Body of pancreas (tissue), 4 donors: ENCODE measurements at places on chromosomes 5 and 9.
A peak's percentile ranks its signal among the peaks of the same experiment; 100 is the strongest.

- DNase-seq, result no peak
- H3K4me1 ChIP-seq, result no peaks in the 10 kb centered on the region
- H3K27me3 ChIP-seq, result no peaks in the 10 kb centered on the region
Measured at GRCh38 chr5:97501286-97501964, 318.4 kb upstream of the RIOK2 start.

DNA sequence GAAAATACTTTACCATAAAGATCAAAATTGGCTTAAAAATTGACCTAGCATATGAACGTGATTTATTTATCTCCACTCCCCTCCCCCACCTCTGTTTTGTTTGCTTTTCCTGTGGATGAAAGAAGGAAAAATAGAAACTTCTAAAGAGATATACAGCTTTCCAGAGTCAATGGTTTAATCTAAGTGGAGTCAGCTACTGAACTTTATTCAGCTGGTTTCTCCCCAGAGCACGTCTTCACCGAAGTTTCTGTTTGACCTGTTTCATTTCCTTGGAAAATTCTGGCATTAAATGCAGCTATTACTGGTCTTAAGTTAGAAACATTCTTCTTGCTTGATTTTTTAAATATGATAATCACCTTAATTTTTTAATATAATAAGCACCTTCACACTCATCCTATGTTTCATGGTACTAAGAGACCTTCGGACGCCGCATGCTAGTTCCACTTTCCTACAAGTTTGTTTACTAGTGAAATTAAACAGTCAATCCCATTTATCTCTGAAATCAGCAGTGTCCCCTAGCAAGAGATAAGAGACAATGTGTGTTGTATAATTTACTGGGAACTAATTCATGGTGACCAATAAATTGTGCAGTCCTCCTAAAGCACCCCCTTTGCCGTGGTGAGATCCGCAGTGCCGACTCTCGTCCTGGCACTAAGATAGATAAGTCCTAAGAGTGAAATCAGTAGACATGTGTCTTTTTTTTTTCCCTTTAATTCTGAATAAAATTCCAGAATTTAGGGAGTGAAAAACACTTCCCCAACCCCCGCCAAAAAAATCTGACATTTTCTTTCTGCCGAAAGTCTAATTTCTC, 89.9 kb downstream of the ARL15 start:
- H3K4me1 ChIP-seq, result no peaks in the 10 kb centered on the region
- H3K27ac ChIP-seq, result no peak overlapping the region
- H3K36me3 ChIP-seq, result no peaks in the 10 kb centered on the region
- H3K4me3 ChIP-seq, result no peak overlapping the region
- no peak for DNase-seq

- peak overlapping the region; percentile 11 for H3K27ac ChIP-seq
- no peaks in the 10 kb centered on the region for H3K36me3 ChIP-seq
- H3K4me1 ChIP-seq, result peaks cover 18% of the 10 kb centered on the region
- H3K27me3 ChIP-seq, result no peaks in the 10 kb centered on the region
- no peak for DNase-seq
- H3K4me3 ChIP-seq, result no peak overlapping the region
Measured at GRCh38 chr5:39670955-39671354, 246.2 kb upstream of the DAB2 start.

GRCh38 chr9:81814401-81814793, 113.8 kb upstream of the SPATA31D4 start:
- H3K4me1 ChIP-seq, result peaks cover 17% of the 10 kb centered on the region
- peak overlapping the region; percentile 37 for H3K27ac ChIP-seq
- no peak overlapping the region for H3K4me3 ChIP-seq
- no peak for DNase-seq
- no peaks in the 10 kb centered on the region for H3K27me3 ChIP-seq
- no peaks in the 10 kb centered on the region for H3K36me3 ChIP-seq

- no peaks in the 10 kb centered on the region for H3K27me3 ChIP-seq
- H3K36me3 ChIP-seq, result no peaks in the 10 kb centered on the region
- DNase-seq, result no peak
Measured at GRCh38 chr5:138654281-138654867, 79.2 kb upstream of the HSPA9 start.

GRCh38 chr9:86517475-86517874, 163.3 kb upstream of the TUT7 start:
- H3K4me1 ChIP-seq, result peaks cover 10% of the 10 kb centered on the region
- DNase-seq, result no peak
- H3K27me3 ChIP-seq, result no peaks in the 10 kb centered on the region

DNA sequence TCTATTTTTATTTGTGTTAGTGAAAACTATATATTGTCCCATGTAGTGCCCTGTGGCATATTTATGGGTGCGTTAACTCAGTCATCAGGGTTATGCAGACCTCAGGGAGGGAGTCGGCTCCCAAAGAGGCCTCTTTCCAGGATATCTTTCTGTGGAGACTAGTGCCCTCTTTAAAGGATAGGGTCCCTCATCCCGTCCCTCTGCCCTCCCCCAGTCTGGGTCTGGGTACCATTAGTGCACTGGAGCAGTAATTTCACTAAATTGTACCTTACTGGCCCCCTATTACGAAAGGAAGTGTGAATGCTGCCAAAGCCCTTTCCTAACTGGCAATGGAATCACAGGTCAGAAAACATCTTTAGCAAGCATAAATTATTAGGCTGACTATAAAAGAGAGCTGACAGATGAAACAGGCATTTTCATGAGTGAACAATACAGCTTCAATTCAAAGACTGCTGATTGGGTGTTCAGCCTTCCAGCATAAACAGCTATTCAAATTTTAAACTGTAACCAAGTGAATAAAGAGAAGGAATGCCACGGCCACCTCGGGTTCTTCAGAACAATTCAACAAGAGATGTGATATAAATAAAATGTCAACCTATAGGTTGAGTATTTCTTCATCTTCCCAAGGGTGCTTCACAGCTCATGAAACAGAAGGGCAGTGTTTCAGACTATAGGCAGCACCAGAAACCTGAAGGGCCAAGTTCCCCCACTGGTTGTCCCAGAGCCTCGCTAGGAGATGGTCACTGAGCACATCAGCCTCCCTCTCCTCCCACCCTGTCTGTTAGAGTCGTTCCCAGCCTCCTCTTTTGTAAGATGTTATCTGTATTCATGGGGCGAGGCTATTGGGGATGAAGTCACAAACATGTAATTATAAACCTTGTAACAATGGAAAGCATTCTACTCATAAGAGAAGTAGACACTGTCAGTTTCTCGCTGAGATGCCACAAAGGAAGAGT, 318.7 kb downstream of the TMEM161B start:
- no peak overlapping the region for H3K27ac ChIP-seq
- no peak for DNase-seq
- no peaks in the 10 kb centered on the region for H3K27me3 ChIP-seq
- H3K4me3 ChIP-seq, result no peak overlapping the region
- H3K4me1 ChIP-seq, result no peaks in the 10 kb centered on the region
- no peaks in the 10 kb centered on the region for H3K36me3 ChIP-seq

GRCh38 chr5:129966071-129966470, 61.8 kb downstream of the CHSY3 start:
- DNase-seq, result no peak
- no peaks in the 10 kb centered on the region for H3K36me3 ChIP-seq
- no peak overlapping the region for H3K27ac ChIP-seq
- no peak overlapping the region for H3K4me3 ChIP-seq
- H3K27me3 ChIP-seq, result no peaks in the 10 kb centered on the region
- H3K4me1 ChIP-seq, result no peaks in the 10 kb centered on the region

- no peak overlapping the region for H3K27ac ChIP-seq
- H3K27me3 ChIP-seq, result no peaks in the 10 kb centered on the region
- DNase-seq, result no peak
- H3K4me3 ChIP-seq, result no peak overlapping the region
Measured at GRCh38 chr5:136734628-136735027, 369.3 kb upstream of the TRPC7 start.

DNA sequence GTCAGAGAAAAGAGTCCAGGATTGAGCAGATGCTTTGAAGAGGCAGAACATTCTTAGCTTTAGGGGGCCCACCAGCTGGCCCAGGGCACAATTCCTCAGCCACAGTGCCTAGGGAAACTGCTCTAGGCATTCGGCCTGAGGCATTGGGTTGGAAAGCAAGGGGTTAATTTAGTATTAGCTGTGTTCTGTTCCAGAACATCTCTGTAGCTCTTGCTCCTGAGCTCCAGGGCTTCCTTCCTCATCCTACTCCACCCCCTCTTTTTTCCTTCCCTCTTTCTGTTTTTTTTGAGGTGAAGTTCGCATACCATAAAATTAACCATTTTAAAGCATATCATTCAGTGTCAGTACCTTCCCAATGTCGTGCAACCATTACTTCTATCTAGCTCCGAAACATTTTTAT, 74.5 kb upstream of the PANK3 start:
- no peak for DNase-seq
- H3K27ac ChIP-seq, result no peak overlapping the region
- H3K4me1 ChIP-seq, result no peaks in the 10 kb centered on the region

GRCh38 chr5:16179936-16180788, 571 bp upstream of the MARCHF11 start:
- H3K4me3 ChIP-seq, result peak overlapping the region; percentile 20
- no peaks in the 10 kb centered on the region for H3K36me3 ChIP-seq

- no peak overlapping the region for H3K4me3 ChIP-seq
- H3K27ac ChIP-seq, result no peak overlapping the region
- H3K36me3 ChIP-seq, result no peaks in the 10 kb centered on the region
- no peaks in the 10 kb centered on the region for H3K27me3 ChIP-seq
- H3K4me1 ChIP-seq, result no peaks in the 10 kb centered on the region
Measured at GRCh38 chr5:50501491-50502228, 60.6 kb upstream of the EMB start.

DNA sequence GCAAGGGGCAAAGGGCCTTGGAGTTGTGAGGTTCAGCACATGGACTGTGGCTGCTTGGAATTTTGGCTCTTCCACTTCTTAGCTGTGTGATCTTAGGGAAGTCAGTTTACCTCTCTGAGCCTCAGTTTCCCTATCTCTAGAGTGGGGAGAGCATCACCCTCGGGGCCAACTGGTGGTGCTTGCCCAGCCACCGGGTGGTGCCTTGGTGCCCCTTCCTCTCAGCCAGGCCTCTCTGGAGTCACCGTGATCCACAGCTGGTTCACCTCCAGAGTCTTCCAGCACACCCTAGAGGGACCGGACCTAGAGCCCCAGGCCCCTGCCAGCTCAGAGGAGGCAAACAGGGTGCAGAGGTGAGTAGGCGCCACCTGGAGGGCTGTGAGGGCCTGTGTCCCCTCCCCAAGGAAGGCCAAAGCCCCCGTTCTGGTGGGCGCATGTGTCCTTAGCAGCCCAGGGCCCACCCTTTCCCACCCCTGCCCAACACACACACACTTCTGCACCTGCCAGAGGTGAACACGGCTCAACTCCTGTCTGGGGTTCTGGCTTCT, 7.7 kb downstream of the ADGRD2 start:
- no peak for DNase-seq
- no peaks in the 10 kb centered on the region for H3K27me3 ChIP-seq
- no peaks in the 10 kb centered on the region for H3K36me3 ChIP-seq
- no peak overlapping the region for H3K4me3 ChIP-seq
- H3K27ac ChIP-seq, result no peak overlapping the region

DNA sequence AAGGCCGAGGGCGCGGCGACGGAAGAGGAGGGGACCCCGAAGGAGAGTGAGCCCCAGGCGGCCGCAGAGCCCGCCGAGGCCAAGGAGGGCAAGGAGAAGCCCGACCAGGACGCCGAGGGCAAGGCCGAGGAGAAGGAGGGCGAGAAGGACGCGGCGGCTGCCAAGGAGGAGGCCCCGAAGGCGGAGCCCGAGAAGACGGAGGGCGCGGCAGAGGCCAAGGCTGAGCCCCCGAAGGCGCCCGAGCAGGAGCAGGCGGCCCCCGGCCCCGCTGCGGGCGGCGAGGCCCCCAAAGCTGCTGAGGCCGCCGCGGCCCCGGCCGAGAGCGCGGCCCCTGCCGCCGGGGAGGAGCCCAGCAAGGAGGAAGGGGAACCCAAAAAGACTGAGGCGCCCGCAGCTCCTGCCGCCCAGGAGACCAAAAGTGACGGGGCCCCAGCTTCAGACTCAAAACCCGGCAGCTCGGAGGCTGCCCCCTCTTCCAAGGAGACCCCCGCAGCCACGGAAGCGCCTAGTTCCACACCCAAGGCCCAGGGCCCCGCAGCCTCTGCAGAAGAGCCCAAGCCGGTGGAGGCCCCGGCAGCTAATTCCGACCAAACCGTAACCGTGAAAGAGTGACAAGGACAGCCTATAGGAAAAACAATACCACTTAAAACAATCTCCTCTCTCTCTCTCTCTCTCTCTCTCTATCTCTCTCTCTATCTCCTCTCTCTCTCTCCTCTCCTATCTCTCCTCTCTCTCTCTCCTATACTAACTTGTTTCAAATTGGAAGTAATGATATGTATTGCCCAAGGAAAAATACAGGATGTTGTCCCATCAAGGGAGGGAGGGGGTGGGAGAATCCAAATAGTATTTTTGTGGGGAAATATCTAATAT, 58.1 kb downstream of the BASP1 start:
- no peak overlapping the region for H3K4me3 ChIP-seq
- no peak for DNase-seq
- no peak overlapping the region for H3K27ac ChIP-seq
- H3K4me1 ChIP-seq, result no peaks in the 10 kb centered on the region
- no peaks in the 10 kb centered on the region for H3K27me3 ChIP-seq

DNA sequence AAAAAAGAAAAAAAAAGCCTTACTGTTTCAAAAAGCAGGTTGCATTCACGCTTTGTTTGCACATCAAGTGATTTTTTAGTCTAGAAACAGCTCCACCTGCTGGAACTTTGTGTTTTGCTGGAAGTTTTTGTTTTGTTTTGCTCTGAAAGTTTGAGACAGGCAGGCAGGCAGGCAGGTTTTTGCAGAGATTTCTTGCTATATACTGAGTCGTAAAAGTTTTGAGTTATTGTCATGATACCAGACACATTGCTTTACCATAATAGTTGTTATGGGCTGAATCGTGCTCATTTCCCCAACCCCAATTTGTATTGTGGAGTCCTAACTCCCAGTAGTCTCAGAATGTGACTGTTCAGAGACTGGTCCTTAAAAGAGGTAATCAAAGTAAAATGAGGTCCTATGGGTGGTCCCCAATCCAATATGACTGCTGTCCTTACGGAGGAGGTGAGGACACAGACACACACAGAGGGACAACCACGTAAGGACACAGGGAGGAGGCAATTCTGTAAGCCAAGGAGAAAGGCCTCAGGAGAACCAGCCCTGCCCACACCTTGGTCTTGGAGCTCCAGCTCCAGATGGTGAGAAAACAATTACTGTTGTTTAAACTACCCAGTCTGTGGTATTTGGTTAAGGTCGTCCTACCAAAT, 20.9 kb downstream of the OR2Y1 start:
- H3K27ac ChIP-seq, result no peak overlapping the region
- no peak overlapping the region for H3K4me3 ChIP-seq
- H3K36me3 ChIP-seq, result no peaks in the 10 kb centered on the region

GRCh38 chr5:148306446-148306845, 5.8 kb upstream of the SPINK7 start:
- H3K27me3 ChIP-seq, result no peaks in the 10 kb centered on the region
- no peaks in the 10 kb centered on the region for H3K36me3 ChIP-seq
- H3K27ac ChIP-seq, result no peak overlapping the region

- no peak overlapping the region for H3K27ac ChIP-seq
- H3K4me1 ChIP-seq, result no peaks in the 10 kb centered on the region
- H3K36me3 ChIP-seq, result no peaks in the 10 kb centered on the region
- H3K4me3 ChIP-seq, result no peak overlapping the region
- no peaks in the 10 kb centered on the region for H3K27me3 ChIP-seq
Measured at GRCh38 chr9:107711542-107711941, 222.0 kb upstream of the KLF4 start.

GRCh38 chr9:130368631-130369103, 76.1 kb upstream of the ASS1 start:
- no peaks in the 10 kb centered on the region for H3K36me3 ChIP-seq
- H3K27me3 ChIP-seq, result no peaks in the 10 kb centered on the region
- H3K27ac ChIP-seq, result no peak overlapping the region
- DNase-seq, result no peak
- no peaks in the 10 kb centered on the region for H3K4me1 ChIP-seq

- DNase-seq, result no peak
- H3K27ac ChIP-seq, result no peak overlapping the region
- H3K4me1 ChIP-seq, result no peaks in the 10 kb centered on the region
Measured at GRCh38 chr9:101791533-101791932, 53.1 kb upstream of the GRIN3A start.
